ENCODE measurements at places on chromosomes 4 and X. TPM values are rescaled to one million over a fixed set of nuclear protein-coding genes. Genes with fewer than 3 reads are reported as not detected.

Gene PLXNA3
- 10.1 TPM for total RNA-seq

GRCh38 chr4:175823015-175823742 lies 11.1 kb upstream of the GPM6A start:
- DNase-seq: no peak

DNA sequence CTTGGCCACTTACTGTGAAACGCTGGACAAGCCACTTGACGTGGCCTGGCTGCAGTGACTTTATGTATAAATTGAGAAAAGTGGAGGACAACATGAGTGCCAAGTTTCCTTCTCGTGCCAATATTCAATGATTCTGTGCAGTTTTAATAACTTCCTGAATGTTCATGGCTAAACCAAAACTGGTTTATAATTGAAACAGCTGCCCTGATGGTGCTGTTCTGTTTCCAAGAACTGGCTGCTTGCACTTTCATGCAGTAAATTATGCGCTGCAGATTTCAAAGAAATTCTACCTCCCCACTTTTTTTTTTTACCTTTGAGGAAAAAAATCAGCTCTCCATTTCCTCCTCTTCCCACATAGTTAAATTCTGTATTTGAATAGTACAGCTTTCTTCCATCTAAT lies 205.2 kb upstream of the CASK start:
- no peak for DNase-seq

DNA sequence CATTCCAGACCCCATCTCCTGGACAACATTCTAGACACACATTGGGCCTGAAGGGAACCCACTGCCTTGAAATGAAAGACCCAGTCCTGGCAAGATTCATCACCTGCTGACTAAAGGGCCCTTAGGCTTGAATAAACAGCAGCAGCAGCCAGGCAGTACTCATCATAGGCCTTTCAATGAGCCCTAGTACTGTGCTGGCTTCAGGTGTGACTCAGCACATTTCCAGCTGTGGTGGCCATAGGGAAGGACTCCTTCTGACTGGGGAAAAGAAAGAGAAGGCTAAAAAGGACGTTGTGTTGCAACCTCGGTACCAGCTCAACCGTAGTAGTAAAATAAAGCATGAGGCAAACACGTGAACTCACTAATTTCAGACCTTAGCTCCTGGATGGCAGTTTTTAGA lies 344.0 kb downstream of the ACTRT1 start:
- DNase-seq: no peak

- no peak for DNase-seq
Measured at GRCh38 chr4:74962584-74962983, 29.7 kb downstream of the PARM1 start.

DNA sequence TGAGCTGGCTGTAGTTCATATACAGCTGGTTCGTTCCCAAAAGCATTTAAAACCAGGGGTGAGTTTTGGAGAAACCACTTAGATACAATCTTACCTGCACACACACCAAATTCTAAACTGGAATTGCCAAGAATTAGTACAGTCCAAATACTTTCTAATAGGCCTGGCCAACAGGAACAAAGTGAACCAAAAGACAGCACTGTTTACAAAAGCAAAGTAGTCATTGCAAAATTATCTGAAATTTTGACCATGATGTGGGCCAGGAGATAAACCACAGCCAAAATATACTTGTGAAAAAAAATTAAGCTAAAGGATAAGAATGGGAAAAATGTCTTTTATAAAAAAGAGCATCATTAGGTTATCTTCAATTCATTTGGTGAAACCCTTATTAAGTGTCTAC lies 37.9 kb upstream of the NAP1L5 start:
- DNase-seq: no peak

DNA sequence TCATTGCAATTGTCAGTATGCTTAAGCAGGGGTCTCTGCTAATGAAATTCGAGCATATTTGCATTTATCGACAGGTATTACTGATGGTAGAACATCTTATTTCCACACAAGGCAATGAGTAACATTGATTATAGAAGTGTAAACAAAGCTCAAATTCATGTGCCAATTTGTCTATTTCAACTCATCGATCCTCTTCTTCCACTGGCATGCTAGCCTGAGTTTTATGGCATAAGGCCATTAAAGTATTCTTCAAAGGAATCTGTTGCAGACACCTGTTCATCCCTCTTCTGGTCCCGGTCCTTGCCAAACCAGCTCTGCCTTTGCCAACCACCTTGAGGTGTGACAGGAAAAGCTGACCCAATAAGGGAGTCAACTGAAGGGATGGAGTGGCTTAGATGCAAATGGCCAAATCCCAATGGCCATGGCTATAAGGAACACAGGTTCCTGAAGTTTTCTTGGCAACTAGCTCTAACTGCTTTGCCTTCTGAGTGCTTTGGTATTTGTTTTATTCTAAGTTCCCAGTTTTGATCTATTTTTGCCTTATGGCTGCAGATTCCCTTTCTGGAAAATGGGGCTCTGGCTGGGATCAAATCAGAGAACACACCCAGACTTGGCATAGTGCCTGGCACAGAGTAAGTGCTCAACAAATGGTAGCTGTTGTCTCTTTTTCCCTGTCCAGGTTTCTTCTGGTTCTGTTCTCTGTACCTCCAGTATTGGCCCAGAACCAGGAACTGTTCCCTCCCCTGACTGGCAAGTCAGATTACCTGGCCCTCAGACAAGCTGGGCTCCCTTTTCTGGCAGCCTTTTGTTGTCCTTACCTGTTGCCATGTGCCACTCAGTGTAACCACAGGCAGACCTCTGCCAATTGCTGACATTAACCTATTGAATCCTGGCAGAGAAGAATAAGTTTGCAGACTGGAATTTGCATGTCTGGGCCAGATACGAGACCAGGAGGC lies 63.1 kb downstream of the RTL9 start:
- no peak for DNase-seq

DNA sequence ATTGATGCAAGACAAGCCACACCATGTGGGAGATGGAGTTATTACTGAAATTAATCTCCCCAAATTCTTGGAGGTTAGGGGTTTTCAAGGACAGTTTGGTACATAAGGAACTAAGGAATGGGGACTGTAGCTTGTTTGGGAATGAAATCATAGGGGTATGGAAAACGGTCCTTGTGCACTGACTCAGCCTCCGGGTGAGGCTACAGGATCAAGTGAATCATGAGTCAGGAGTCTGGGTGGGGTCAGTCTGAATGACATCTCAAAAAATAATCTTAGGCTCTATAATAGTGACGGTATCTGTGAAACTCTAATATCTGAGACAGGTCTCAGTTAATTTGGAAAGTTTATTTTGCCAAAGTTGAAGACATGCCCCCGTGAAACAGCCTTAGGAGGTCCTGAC lies 128.5 kb upstream of the CYSLTR1 start:
- DNase-seq: no peak

Gene RS1
- total RNA-seq: 0.24 TPM

DNA sequence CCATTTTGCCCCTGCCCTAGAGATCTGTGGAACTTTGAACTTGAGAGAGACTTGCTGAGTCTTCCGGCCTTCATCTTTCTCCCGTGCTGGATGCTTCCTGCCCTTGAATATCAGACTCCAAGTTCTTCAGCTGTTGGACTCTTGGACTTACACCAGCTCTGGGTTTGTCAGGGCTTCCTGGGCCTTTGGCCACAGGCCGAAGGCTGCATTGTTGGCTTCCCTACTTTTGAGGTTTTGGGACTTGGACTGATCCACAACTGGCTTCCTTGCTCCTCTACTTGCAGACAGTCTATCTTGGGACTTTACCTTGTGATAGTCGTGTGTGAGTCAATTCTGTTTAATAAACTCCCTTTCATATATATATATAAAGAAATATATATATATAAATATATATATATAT lies 1071.0 kb downstream of the ADGRL3 start:
- no peak for DNase-seq
